SK-N-DZ (cell line): ENCODE measurements at places on chromosomes 13 and 19.

DNA sequence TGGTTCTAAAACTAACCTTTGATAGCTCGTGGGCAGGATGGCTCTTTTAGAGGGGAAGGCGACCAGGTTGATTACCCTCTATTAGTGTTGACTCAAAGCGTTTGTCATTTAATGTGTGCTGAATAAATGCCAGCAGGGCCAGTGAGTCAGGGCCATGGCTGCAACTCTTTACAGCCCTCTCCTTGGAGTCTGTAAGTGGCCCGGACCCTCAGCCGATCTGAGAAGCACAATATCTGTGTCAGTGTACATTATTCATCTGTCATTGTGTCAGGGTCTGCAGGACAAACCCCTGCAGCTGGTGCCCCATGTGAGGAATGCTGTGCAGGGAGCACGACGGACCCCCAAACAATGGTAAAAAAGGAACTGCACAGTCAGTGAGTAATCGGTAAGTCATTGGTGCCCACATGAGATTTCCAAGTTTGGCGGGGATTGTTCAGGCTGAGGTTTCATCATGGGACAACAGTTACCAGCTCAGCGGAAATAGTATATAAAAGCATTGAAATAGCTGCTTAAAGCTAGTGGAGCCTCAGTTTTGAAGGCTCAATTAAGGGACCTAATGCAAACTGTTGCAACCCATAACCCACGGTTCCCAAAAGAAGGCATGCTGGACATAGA is 139.1 kb downstream of the ZNF675 start:
- no peak for DNase-seq

DNA sequence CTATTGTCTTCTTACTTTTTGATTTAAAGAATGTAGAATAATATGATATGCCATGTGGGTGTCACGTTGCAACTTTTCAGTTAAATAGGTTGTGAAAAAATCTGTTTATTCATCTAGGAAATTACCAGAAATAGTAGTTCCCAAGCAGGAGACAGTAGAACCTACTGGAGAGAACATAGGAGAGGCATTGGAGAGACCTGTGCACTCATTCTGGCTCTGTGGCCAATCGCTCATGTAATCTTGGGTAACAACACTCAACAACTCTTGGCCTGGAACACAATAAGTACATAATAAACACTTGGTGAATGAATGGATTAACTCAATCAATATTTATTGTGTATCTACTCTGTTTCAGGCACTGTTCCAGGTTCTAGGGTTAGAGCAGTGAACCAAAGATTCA is 35.3 kb downstream of the EDNRB start:
- no peak for DNase-seq

DNA sequence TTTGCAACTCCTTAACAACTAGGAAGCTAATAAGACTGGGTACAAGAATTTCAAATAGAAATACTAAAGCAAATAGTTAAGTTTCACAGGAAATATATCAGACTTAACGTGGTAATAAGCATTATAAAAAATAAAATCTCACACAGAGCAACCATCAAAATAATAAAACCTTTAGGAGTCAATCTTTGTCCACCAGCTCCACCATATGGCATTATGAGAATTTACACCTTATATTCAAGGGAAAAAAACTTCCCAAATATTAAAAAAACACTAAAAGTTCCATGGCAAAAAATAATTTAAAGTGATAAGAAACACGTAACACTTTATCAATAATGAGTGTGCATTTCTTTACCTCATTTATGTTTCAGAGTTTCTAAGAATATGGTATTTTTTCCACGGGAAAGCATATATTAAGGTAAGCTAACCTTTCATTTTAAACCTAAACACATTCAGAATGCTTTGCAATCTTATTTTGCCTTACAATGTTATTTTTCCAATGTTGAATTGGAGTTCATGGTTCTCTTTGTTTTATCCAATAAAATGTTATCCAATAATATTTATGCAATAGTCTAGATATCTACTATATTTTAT is 423.2 kb upstream of the SGCG start:
- no peak for DNase-seq

DNA sequence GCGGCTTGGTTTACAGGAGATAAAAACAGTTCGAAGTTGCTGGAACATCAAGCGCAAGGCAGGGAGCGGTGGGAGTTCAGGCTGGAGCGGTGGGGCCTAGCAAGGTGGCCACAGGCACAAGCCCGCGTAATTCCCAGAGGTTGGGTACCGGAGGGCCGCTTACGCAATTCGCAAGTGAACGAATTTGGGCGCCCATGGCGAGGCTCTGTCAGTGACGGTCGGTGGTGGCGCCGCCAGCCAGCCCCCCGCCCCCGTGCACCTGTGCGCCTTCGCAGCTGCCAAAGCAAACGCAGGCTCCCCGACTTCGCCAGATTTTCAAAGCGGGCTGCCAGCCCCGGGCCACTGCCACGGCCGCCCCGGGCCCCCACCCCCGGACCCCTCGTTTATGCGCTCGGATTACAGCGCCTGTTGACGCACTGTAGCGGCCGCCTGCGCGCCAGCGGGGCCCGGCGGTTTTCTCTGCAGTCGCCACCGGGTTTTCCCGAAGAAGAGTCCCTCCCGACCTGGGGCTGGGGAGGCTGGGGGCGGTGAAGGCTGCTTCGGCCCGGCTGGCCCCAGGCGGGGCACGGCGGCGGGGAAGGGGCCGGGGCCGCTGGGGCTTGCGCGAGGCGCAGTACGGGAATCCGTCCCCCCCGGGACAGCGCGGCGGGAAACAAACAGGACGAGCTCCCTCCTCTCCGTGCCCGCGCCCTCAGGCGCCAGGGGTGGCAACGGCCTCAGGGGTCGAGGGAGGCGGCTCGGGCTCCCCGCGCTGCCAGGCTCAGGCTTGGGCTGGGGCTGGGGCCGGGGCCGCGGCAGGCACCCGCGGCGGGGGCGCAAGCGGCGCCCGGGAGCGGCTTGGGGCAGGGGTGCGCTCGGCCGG is 709 bp downstream of the N4BP2L1 start:
- DNase-seq: peak; percentile 27

DNA sequence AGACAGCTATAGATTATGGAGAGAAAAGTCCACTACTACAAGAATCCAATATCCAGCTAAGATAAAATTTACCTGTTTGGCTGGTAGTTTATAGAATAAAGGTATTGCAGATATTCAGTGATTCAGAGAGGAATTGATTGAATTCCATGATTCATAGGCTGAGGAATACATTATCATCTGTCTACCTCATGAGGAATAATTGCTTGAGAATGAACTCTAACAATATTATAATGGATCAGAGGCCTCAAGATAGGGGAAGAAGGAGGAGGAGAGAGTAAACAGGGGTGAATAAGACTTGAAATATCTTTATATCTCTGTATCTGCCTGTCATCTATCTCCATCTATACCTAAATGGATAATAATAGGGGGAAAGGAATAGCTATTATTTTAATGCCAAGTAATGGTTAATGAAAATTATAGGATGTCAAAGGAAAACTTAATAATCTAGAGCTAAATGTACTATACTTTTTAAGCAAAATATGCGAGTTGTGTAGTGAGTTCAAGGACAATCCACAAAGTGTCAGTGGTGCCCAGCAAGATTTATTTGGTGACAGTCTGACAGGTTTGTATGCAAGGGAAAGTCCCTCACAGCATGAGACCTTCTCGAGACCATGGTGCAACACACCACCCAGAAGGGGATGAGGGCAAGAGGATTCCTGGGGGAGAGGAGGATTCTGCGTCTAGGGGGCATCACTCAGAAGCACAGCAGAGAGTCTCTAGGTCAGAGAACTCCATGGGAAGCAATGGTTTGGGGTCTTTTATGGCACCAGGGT is 224.5 kb downstream of the GPC5 start:
- no peak for DNase-seq

DNA sequence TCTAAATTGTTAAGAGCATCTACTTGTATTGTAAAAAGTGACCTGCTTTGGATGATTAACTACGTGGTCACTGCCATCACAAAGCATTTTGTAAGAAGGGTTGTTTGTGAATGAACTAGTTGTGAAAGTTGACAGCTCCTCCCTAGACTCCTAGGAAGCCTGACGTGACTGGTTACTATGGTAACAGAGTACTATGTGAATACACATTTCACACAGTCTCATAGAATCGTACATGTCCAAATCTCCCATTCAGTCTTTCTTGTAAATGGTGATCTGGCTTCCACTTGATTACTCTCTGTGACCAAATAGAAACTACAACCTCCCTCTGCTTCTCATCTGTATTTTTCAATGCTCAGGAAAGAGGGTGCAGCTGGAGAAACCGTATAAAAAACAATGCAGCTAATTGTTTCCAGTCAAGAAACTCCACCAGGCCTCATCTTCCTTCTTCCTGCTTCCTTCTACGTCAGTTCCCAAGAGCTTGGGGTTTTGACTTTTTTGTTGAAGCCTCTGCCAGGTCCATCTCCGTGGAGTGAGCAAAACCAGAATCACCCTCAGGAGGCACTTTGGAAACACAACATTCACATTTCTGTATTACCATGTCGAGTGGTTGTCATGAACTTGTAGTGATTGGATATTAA is 83.4 kb downstream of the GPC6 start:
- DNase-seq: no peak

- no peak for DNase-seq
These were observed 2.3 kb upstream of the TMEM91 start for GRCh38 chr19:41373993-41374392.

DNA sequence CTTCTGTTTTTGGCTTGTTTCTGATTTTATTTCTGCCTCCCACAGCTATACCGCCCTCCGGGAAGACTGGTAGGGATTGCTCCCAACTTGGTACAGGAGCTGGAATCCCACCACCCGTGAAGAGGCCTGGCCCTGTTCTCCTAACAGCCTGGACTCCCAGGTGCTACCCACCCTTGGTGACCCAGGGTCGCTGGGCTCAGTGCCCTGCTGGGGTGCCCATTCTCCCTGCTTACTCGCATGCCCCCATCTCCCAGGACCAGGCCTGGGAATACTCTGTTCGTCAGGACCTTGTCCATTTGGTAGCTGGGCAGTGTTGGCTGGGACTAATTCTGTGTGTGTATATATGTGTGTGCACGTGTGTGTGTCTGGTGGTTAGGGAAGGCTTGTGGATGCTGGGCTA is 41.0 kb upstream of the TMTC4 start:
- DNase-seq: no peak

GRCh38 chr13:97215325-97215724 is 6.8 kb upstream of the MBNL2 start:
- no peak for DNase-seq

DNA sequence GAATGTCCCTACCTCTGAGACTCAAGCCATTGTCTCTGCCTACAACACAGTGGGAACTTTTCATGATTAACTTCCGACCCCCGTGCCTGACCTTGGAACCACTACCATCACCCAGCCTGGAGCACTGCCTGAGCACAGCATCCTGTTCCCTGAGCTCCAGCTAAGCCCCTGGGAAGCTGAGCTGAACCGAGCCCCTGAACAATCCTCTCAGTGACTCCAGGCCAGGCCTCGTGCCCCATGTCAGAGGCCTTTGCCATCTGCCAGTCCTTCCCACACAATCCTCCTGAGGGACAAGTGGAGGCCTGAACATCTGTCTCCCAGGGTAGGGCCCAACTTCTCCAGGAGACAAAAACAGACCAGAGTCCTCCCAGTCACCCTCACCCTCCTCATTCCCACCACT is 17.5 kb downstream of the CEACAM3 start:
- DNase-seq: no peak

GRCh38 chr19:35098413-35099049 is 17.1 kb upstream of the FXYD3 start:
- DNase-seq: no peak

- no peak for DNase-seq
These were observed 16.1 kb downstream of the ZSWIM9 start for GRCh38 chr19:48186541-48186991.

DNA sequence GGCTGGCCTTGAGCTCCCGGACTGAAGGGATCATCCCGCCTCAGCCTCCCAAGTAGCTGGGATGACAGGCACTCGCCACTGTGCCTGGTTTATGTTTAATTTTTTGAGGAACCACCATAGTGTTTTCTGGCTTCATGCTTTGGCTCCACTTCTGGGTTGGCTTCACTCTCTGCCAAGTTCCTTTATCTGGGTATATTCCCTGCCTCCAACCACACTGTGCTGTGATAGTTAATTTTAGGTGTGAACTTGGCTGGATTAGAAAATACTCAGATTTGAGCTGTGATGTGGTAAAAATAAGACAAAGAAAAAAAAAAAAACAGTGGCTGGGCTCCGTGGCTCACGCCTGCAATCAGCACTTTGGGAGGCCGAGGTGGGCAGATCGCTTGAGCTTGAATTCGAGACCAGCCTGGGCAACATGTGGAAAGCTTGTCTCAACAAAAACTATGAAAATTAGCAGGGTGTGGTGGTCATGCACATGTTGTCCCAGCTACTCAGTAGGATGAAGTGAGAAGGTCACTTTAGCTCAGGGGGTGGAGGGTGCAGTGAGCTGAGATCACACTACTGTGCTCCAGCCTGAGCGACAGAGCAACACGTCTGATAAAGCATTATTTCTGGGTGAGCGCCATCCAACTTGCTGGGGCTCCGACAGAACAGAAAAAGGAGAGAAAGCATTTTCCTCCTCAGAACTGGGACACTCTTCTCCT is 7.5 kb upstream of the ILF3 start:
- DNase-seq: no peak

- no peak for DNase-seq
These were observed 308.1 kb downstream of the LIG4 start for GRCh38 chr13:107907065-107907805.

GRCh38 chr13:29024783-29025182 is 204.6 kb downstream of the MTUS2 start:
- no peak for DNase-seq

- no peak for DNase-seq
These were observed 1.1 kb downstream of the ZNF792 start for GRCh38 chr19:34962687-34963572.

- DNase-seq: no peak
These were observed 372.4 kb downstream of the SUCLA2 start for GRCh38 chr13:47628666-47629065.

- DNase-seq: no peak
These were observed 107.6 kb downstream of the PIBF1 start for GRCh38 chr13:72889495-72889894.

DNA sequence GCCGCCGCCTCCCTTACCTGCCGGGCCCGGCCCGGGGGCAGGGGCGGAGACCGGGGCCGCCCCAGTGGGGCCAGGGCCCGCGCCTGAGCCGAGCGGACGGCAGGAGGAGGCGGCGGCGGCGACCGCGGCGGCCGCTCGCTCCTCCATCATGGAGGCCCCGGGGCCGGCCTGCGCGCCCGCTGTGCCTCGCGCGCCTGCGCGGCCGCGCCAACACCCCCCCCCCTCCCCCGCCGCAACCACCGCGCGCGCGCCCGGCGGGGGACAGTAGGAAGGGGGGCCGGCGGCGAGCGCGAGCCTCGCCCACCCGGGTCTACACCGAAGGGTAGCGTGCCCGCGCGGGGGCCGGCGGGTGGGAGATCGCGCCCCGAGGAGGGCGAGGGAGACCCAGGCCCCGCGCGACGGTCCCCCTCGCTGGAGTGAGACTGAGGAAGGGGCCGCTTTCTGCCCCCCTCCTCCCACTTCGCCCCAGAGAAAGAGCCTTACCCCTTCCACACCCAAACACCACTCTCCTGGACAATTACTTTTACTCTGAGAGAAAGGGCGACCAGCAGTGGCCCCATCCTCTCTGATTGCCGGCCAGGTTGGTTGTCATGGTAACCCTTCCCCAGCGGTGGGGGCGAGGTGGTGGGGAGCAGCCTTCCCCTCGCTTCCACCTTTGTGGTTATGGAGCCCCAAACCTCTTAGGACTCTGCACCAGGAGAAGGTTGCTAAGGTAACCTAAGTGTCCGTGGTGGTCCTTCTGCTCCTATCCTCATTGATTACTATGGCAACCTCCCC is at the start of gene STRN4:
TSS of gene STRN4 (minus strand) at position 170 of the 777 bp plus-strand sequence. CDS start at position 150, 20 bp downstream.
- peak; percentile 29 for DNase-seq

GRCh38 chr13:58478858-58479257 is 847.3 kb downstream of the PCDH17 start:
- no peak for DNase-seq
